ENCODE measurements at places on chromosomes 5 and 9. TPM values are rescaled to one million over a fixed set of nuclear protein-coding genes. Genes with fewer than 3 reads are reported as not detected.

- no peak for DNase-seq
Observed at GRCh38 chr9:91347377-91347776, 14.3 kb downstream of the AUH start.

Gene RABEPK
- total RNA-seq: 37.2 TPM

Gene TMEM215
- total RNA-seq: not detected

GRCh38 chr5:50663636-50664035, 2.8 kb upstream of the PARP8 start:
- no peak for DNase-seq

DNA sequence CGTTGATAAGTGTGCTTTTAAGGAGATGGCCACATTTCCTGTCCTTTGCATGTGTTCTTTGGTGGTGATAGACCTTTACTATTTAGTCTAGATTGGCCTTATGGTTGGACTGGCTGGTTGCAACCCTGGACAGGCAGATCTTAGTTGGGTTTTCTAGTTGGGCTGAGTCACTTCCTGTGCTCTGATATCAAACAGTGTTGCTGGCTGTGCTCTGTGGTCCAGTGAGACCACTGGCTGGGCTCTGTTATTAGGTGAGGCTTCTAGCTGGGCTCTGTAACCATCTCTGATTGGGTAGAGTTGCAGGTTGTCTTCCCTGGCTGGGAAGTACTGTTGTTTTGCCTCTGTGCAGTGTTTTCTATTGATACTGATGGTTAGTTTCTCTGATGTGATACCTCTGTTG, 432.5 kb downstream of the LRRC70 start:
- DNase-seq: no peak

Gene ORM2
- total RNA-seq: not detected

DNA sequence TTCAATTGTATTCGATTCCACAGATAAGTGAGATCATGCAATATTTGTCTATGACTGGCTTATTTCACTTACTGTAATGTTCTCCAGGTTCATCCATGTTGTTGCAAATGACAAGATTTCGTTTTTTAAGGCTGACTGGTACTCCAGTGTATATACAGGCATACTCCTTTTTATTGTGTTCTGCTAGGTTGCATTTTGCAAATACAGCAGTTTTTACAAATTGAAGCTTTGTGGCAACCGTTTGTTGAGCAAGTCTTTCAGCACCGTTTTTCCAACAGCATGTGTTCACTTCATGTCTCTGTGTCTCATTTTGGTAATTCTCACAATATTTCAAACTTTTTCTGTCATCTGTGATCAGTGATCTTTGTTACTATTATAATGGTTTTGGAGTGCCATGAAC, 82.7 kb downstream of the DMXL1 start:
- DNase-seq: no peak

DNA sequence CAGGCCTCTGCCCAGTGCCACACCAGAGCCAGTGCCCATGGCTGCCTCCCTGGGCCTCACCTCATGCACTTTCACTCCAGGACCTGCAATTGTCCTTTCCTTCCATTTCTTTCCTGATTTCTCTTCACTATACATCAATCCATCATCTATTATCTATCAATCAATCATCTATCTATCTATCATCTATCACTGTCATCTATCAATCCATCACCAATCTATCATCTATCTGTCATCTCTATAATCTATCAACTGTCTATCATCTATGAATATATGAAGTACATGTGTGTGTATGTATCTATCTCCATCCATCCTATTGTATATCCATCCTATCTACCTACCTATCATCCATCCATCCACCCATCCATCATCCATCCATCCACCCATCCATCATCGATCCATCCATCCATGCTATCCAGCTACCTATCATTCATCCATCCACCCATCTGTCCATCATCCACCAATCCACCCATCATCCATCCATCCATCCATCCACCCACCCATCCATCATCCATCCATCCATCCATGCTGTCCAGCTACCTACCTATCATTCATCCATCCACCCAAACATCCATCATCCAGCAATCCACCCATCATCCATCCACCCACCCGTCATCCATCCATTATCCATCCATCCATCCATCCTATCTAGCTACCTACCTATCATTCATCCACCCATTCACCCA, 26.9 kb downstream of the SLC6A3 start:
- DNase-seq: no peak

DNA sequence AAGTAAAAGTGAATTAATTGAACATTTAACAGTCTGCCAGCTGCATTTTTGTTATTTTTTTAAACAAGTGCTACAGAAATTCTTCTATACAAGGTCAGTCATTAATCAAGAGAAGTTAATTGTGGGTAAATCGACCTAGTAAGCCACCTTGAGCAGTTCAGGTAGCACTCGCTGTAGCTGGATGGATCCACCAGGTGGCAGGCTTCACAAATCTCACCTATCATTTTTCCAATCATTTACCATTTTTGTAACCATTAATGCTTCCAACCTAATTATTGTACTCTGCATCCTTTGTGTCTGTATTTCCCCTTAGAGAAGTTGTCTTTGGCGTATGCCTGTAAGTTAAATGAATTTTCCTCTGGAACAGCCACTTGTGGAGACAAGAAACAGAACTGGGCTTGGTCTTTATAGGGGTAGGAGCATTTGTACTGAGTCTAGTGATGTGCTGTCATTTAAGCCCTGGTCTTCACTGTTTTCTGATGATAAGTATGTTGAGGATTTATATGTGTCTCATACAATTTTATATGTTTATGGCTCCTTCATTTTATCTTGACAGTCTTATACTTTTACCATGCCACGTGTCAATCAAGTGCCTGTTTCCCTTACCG, 39.5 kb downstream of the CD180 start:
- DNase-seq: peak; percentile 52
